ENCODE measurements at places on chromosomes 3 and 15. TPM values are rescaled to one million over a fixed set of nuclear protein-coding genes. Genes with fewer than 3 reads are reported as not detected.

The SPATA12 gene
- total RNA-seq, result not detected

The RFTN1 gene
- total RNA-seq, result 57.5 TPM

The RNU5B-1 gene
- not detected for total RNA-seq

The CPA3 gene
- total RNA-seq, result not detected

The GOLGA8T gene
- 0.14 TPM for total RNA-seq

The UPK1B gene
- under 0.01 TPM for total RNA-seq

The DAZL gene
- total RNA-seq, result not detected
